Pons (tissue), 1 donor: ENCODE measurements at places on chromosomes 4 and X.
A peak's percentile ranks its signal among the peaks of the same experiment; 100 is the strongest.

DNA sequence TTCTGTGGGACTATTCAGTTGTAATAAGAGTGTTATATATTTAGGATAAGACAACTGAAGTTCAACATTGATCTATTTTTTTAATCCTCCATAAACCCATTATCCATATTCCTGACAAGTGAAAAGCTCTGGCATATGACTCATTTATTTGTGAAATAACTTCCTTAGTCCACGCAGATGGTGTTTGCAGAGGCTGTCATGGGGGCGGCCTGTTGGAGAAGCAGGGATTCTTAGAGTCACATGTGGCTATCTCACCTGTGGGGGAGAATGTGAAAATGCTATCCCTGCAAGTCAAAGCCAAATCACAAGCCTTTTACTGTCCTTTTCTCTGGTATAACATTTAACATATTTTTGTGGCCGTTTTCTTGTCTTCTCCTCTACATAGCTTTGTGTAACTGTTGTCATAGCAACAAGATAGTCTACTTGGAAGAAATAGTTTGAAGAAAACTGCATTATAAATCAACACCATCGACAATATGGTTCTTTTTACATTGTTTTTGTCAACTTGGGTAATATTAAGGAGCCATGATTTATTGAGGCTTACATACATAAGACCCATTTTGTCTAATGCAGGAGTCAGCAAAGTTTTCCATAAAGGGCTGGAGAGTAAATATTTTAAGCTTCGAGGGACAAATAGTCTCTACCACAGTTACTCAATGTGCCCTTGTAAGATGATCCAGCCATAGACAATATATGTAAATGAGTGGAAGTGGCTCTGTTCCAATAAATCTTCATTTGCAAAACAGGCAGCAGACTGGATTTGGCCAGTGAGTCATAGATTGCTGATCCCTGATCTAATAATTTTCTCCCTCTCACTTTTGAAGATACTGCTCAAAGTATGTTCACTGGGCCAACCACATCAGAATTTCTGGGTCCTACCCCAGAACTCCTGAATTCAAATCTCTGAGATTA is 395.0 kb downstream of the DTHD1 start:
- no peak for DNase-seq

DNA sequence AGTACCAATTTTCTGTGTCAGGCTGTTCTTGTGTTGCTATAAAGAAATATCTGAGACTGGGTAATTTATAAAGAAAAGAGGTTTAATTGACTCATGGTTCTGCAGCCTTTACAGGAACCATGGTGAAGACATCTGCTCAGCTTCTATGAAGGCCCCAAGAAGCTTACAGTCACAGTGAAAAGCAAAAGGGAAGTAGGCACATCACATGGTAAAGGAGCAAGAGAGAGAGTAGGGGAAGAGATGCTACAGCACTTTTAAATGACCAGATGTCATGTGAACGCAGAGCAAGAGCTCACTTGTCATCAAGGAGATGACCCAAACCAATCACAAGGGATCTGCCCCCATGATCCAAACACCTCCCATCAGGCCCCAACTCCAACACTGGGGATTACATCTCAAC is 174.3 kb downstream of the ATP10D start:
- no peak for DNase-seq

- no peak for DNase-seq
Observed at GRCh38 chrX:31272472-31272775, 200.6 kb upstream of the FTHL17 start.

GRCh38 chr4:24701683-24702082 is 93.7 kb upstream of the SOD3 start:
- DNase-seq, result peak; percentile 62

DNA sequence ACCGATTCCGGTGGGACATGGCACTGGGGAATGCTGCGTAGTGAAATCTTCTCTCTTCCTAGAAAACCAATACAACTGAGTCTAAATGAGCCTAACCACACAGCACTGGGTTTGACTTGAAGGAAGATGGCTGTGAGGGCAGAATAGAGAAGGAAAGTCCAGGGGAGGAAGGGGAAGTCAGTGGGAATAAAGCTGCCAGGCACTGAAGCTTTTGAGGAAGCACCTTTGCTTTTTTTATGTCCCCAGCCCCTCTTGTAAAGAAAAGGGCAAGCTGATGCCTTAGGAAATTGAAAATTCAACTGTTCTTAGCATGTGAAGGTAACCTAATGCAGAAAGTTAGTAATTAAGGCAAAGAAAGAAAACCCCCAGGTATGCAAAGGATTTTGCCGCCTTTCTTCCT is 20.6 kb downstream of the MED28 start:
- DNase-seq, result no peak

GRCh38 chr4:2587213-2587823 is 50.9 kb downstream of the FAM193A start:
- DNase-seq, result no peak

DNA sequence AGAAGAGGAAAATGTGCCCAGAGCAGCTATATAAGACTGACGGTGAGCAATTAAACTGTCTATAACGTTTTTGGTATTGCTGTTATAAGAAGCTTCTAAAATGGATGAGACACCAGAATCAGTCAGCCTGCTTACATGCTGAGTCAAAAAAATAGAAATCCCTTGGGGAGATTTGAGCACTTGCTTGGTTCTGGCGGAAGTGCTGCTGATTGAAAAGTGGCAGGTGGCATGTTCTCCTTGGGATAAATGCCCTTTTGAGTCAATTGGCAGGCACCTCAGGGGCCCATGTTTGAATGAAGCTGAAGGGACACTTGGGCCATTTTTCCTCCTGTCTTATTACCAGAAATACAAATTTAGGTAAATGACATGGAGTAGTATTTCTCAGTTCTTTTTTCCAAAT is 148.7 kb downstream of the PTCHD1 start:
- DNase-seq, result no peak

DNA sequence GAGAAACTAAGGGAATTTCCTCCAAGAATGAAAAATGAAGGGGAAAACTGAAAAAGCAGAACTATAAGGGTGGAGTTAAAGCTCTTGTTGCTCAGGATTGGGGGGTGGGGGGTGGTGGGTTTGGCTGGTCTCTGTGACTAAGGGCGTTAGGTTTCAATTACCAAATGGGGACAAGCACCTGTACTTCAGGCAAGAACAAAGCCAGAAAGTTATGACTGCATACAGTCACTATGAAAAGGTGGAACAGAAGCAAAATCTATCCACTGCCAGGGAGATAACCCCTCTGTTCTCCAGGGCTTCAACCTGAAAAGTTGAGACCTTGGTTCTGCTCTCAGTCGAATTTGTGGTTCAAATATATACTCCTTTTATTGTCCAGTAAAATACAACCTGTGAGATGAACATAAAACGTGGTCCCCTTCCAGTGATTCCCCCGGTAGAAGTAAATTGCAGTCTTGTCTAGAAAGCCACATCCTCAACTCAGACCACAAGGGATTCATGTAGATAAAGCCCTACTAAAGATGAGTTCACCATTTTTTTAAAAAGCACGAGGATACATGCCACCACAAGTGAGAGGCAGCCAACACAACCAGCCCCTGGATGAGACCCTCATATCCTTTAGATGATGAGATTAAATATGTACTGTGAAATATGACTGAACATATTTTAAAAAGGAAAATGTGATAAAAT is 257.1 kb upstream of the RPS6KA3 start:
- no peak for DNase-seq

- no peak for DNase-seq
Observed at GRCh38 chr4:126346654-126347053, 1031.9 kb downstream of the FAT4 start.

GRCh38 chrX:39899059-39899458 is 198.7 kb downstream of the BCOR start:
- DNase-seq, result no peak

- no peak for DNase-seq
Observed at GRCh38 chr4:23881674-23882337, 8.0 kb downstream of the PPARGC1A start.

DNA sequence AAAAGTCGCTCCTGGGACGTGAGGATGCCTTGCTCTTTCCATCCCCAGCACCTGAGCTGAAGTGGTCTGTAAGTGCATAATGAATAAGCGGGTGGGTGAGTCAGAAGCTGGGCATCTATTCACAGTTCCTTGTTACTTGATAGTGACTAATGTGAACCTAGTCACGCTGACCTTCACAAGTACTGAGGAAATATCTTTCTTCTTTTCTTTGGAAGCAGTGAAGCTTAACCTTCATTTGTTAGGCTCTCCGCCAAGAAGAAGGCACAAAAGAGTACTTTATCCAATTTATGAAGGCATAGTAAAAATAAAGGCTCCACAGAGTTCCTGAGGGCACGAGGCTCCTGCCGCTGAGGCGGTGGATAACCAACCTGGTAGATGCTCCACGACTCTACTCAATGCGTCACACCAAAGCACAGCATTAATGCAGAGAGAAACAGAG is 475.7 kb upstream of the SLIT2 start:
- no peak for DNase-seq

DNA sequence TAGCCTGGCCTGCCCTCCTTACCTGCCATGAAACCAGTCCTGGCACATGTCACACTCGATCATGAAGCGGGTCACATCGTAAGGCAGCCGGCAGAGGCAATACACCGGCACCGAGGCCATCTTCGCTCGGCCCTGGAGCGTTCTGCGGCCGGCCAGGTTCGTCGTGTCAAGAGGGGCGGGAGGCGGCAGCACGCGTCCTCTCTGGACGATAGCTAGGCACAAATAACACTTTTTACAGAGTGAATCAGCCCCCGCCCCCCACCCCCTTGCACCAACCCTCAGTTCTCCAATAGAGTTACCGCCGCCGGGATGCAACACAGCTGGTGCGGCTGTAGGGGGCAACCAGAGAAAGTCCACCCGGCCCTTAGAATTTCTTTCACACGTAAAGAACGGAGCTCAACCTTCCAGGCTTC is 1.7 kb downstream of the PHF8 start:
- DNase-seq, result peak; percentile 25

DNA sequence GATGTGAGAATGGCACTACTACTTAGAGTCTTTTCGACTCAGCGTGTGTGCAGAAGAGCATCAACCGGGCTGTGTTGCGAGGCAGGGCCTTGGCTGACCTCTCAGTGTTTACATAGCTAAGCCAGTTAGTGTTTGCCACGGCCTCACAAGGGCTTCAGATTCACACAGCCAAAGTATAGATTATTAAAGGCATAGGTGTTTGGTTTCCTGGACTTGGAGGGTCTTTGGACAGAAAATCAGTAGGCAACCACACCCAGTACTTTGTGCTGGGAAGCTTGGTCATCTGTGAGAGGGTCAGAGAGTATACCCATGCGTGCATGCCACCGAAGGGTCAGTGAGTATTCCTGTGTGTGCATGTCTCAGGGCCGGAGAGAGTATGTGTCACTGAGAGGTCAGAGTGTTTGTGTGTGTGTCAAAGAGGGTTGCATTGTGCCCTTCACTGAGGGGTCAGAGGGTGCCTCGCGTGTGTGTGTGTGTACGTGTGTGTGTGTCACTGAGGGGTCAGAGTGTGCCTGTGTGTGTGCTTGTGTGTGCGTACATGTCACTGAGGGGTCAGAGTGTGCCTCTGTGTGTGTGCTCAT is 69.7 kb upstream of the MSANTD1 start:
- no peak for DNase-seq

DNA sequence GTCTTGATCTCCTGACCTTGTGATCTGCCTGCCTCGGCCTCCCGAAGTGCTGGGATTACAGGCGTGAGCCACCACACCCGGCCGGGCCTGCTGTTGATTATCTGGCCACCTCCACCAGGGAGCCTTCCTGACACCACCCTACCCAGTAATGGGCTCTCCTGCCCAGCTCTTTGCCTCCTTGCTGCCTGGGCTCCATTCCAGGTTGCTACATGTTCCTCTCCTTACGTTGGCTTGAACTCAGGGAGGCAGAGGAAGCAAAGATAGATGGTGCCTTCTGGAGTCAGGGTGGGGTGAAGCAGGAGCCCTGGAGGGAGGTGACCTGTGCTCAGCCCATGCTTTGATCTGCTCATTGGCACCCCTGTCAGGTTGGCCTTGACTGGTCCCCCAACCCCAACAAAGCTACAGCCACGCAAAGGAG is 26.3 kb downstream of the FLNA start:
- DNase-seq, result no peak

DNA sequence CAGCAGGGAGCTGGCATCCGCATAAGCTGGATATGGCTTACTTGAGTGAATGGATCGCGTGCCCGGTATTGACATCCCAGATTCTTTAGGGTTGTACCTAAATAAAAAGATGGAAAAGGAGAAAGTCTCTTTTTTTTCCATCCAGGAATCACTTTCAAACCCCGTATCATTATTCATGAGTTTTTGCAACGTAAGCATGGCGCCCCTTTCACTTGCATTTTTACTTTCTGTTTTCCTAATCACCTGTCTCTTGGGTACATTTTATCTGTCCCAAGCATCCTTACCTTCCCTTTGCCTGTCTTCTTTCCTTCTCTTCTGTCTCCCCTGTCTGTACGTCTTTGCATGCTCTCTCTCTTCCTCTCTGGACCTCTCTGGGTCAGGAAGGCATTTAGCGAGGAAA is 128.6 kb downstream of the CPE start:
- no peak for DNase-seq

DNA sequence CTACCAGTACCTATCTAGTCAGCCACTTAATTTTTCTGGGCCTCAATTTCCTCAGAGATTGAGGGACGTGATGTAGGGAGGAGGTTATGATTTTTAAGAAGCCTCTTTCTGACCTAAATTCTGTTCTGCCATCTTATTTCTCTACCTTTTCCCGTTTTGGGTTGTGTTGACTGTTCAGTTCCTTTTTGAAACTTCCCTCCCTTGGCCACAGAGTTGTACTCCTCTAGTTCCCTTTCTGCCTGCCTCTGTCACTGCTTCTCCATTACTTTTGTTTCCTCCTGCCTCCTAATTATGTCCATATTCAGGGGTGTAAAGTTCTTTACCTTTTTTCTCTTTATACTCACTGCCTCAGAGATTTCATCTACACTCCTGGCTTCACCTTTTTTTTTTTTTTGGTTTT is 25.4 kb downstream of the CLCN5 start:
- DNase-seq, result peak; percentile 14

DNA sequence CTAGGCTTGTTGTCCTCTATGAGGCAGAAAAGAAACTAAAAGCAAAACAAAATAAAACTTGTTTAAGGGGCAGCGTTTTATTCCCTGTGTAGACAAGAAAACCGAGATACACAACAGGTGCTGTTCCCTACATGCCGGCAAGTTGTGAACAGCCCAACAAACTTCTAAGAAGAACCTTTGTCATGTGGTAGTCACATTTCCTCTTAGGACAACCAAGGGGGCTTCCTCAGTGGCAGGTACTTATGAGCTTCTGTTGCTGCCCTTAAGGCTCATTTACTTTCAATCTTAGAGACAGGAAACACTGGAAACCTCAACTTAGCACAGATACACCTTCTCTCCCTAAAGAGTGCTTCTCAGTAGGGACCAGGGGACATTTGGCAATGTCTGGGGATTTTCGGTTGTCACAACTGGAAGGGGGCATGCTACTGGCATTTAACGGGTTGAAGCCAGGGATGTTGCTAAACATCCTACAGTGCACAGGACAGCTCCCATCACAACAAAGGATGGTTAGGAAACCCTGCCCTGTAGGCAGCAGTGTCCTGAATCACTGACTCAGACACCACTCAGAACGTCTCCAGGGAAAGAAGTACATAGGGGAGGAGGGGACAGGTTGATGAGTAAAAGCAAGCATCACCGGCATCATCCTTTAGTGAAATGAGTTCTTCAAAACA is 111.0 kb downstream of the ASB9 start:
- no peak for DNase-seq
